ENCODE measurements at places on chromosomes 7 and 10.

- no peak for DNase-seq
Observed at GRCh38 chr10:22700489-22700888, 13.9 kb downstream of the PIP4K2A start.

- no peak for DNase-seq
Observed at GRCh38 chr10:116118847-116119246, 154.2 kb downstream of the GFRA1 start.

DNA sequence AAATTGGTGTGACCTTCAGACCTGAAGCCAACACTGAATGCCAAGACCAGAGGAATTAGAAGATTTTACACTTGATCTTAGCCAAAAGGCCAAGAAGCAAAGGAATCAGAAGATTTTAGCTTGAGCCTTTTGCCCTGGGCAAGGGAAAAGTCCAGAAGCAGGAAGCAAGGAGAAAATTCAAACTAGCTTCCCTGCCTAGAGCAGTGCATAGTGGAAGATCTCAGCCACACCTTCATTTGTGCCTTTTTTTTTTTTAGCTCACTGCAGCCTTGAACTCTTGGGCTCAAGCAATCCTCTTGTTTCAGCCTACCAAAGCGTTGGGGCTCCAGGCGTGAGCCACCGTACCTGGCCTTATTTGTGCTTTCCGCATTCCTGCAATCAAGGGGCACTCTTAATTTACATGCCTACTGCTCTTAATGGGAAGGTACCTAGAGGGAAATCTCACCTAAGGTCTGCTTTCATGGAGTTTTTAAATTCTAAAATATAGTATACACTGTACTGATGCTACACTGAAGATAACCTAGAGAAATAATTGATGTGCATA lies 8.3 kb upstream of the PIP4K2A start:
- DNase-seq = no peak

- no peak for DNase-seq
Observed at GRCh38 chr10:91117505-91117904, 103.0 kb upstream of the PCGF5 start.

DNA sequence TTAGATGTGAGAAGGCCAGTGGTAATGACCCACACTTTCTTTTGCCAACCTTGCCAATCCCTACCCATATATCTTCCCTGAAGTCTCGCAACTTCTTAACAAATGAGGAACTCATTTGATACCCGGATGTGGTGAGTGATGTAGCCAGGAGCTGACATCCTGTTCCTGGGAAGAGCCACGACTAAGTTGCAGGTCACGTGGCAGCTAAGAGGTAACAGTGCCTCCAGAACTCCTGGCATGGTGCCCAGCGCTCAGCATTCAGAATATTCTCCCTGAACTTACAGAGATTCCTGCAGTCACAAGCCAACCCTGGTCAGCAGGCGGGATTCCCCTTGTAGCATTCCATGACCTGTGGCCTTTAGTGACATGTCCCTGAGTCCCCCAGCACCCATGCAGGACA lies 282.5 kb downstream of the GALNT17 start:
- no peak for DNase-seq

GRCh38 chr7:3747467-3747866 lies 446.4 kb downstream of the SDK1 start:
- no peak for DNase-seq

- no peak for DNase-seq
Observed at GRCh38 chr10:117960345-117960935, 86.3 kb downstream of the RAB11FIP2 start.

GRCh38 chr10:4450981-4451908 lies 374.8 kb upstream of the AKR1E2 start:
- DNase-seq = no peak

DNA sequence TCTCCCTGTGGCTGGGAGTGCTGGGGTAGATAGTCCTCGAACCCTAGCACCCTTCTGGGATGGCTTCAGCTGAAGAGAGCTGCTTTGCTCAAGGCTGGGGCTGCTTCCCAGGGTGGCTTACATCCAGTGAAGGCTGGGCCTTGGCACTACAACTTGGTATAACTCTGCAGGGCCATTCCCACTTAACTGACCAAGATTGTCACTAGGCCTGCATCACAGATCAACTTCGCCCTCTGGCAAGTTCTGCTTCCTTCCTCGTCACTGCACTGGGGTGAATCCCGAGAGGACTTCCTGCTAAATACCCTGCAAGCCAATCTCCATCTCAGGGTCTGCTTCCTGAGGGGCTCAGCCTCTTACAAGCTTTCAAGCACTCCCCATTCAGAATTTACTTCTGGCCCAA lies 195.2 kb downstream of the DOCK4 start:
- no peak for DNase-seq

DNA sequence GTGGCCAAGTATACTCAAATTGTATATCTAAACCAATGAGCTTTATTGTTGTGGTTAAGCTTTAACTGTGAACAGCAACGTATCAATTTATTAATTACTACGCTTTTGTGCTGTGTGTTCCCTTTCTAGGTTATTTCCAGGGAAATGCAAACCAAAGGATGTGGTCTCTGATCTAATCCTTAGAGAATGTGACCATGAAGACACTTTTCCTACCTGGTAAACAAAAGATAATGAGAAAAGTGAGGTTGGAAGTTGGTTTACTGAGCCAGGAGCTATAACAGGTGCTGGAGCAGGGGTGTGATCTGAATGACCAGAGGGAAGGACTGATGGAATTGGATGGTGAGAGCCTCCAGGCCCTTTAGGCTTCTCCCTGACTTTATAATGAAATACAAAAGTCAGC lies 25.4 kb upstream of the CALU start:
- no peak for DNase-seq

DNA sequence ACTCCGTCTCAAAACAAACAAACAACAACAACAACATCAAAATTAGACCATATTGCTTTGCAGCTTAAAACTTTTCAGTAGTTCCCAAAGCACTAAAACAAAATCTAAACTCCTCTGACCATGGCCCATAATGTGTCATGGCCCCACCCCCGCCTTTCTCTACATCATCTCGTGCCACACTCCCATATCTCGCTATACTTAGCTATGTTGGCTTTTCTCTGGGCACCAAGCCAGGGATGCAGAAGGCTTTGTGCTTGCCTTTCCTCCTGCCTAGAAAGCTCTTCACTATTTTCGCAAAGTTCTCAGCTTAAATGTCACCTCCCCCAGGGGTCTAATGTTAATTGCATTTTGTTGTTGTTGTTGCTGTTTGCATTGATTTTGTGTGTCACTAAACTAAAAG lies 15.1 kb upstream of the SLC16A12 start:
- no peak for DNase-seq

DNA sequence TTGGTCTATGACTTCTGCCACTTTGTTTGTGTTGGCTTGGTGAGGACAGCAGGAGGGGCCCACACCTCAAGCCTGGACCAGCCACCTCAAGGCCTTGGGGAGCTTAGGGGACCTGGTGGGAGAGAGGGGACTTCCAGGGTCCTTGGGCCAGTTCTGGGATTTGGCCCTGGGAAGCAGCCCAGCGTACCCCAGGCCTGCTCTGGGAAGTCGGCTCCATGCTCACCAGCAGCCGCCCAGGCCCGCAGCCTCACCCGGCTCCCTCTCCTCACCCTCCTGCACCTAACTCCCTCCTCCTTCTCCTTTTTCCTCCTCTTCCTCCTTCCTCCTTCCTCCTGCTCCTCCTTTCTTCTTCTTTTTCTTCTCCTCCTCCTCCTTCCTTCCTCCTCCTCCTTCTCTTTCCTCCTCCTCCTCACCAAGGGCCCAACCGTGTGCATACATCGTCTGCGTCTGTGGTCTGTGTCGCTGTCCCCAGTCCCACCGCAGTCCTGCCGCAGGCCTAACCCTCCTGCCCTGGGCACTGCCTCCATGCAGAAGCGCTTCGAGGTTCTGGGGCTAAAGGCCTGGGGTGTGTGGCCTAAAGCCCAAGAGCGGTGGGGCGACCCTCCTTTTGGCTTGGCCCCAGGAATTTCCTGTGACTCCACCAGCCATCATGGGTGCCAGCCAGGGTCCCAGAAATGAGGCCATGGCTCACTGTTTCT lies 5.3 kb downstream of the EN2 start:
- DNase-seq = no peak

- peak; percentile 11 for DNase-seq
Observed at GRCh38 chr7:32347244-32347828, 142.8 kb downstream of the LSM5 start.

GRCh38 chr10:71975871-71976725 lies 11.9 kb downstream of the CHST3 start:
- no peak for DNase-seq

DNA sequence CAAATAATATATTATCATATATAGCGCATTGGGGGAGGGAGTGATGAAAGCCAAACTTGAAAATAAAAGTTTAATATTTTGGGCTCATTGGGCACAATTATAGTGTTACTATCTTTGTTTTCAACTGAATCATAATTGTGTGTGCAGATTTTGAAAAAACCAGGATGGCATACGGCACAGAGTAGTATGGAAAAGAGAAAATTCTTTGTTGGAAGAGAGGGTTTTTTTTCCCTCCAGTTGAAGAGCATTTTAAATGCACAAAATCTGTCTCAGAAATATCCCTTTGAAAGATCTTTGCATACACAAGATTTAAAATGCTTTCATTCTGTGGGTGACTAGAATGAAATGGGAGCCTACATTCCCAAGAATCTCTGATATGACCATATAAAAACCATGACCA lies 269.6 kb downstream of the EXOC4 start:
- DNase-seq = no peak

GRCh38 chr7:101378751-101379174 lies 16.1 kb downstream of the COL26A1 start:
- no peak for DNase-seq

GRCh38 chr10:99777918-99778714 lies 4.3 kb upstream of the ABCC2 start:
- no peak for DNase-seq

GRCh38 chr7:901388-902154 lies 25.2 kb downstream of the GET4 start:
- DNase-seq = peak; percentile 70

- no peak for DNase-seq
Observed at GRCh38 chr7:30789334-30789711, 18.1 kb downstream of the MINDY4 start.

Data from iPS DF 6.9 (cell line).